ENCODE measurements at places on chromosomes 6 and 20. TPM values are rescaled to one million over a fixed set of nuclear protein-coding genes. Genes with fewer than 3 reads are reported as not detected.

DNA sequence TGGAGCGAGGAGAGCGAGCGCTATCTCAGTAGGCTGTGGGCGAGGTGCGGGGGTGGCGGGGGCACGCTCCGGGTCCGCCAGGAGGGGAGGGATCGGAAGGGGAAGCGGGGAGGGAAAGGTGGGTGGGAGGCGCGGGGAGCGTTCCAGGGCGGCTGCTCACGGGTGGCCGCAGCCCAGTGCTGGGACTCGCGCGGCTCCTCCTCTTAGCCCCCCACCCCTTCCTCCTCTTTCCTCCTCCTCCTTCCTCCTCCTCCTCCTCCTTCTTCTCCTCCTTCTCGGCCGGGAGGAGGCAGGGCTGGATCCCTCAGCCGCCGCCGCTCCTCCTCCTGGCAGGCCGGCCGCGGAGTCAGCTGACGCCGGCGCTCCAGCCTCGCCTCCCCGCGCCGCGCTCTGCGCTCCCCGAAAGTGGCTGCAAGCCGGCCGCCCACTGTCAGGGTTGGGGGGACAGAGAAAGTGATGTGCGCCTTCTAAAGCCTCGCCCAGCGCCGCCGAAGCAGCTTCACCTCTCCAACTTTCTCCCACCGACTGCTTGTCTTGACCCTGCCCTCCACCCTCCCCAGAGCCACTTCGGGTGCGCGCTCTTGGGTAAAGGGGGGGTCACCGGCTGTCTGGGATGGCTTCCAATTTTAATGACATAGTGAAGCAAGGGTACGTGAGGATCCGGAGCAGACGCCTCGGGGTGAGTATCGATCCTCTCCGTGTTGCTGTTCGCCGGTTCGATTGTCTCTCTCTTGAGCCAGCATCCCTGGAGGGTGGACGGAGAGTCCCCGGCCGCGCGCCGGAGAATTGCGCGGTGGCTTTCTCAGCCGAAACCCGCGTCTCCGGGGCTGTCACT lies at the start of gene DOK5:
Gene DOK5, plus strand, starts transcription at position 260 of the 835 bp plus-strand sequence. Its CDS starts 354 bp downstream, at position 614.
- DNase-seq, result no peak

DNA sequence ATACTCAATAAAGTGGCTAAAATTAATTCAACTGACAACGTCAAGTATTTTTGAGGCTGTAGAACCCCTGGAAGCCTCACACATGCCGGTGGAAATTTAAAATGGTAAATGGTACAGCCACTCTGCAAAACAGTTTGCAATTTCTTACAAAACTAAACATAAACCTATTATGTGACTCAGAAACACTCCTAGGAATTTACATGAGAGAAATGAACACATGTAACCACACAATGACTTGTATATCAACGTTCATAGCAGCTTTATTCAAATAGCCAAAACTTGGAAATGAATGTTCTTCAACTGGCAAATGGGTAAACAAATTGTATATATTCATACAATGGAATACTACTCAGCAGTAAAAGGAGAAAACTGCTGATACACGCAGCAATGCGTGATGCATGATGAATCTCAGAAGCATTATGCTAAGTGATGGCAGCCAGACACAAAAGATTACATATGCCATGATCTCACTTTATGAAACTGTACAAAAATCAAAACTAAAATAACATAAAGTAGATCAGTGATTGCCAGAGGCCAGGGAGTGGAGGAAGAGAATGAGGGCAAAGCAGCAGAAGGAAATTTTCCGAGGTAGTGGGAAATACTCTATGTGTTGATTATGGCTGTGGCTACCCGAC lies 112.5 kb downstream of the FAM50B start:
- DNase-seq, result no peak

DNA sequence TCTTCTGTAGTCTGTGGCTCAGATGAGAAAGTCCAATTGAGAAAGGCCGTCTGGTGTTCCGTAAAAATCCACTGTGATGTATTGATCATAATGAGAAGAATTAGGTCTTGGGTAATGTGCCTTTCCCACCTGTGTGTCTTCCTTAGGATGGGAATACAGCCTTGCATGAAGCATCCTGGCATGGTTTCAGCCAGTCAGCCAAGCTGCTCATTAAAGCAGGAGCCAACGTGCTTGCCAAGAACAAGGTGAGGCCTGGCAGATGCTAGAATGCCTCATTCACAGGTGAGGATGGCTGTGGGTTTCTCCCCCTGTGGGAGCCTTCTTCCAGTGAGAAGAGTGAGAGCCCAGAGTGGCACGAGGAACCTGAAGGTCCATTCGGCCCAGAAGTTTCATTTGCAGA lies 32.7 kb downstream of the LYRM2 start:
- no peak for DNase-seq

DNA sequence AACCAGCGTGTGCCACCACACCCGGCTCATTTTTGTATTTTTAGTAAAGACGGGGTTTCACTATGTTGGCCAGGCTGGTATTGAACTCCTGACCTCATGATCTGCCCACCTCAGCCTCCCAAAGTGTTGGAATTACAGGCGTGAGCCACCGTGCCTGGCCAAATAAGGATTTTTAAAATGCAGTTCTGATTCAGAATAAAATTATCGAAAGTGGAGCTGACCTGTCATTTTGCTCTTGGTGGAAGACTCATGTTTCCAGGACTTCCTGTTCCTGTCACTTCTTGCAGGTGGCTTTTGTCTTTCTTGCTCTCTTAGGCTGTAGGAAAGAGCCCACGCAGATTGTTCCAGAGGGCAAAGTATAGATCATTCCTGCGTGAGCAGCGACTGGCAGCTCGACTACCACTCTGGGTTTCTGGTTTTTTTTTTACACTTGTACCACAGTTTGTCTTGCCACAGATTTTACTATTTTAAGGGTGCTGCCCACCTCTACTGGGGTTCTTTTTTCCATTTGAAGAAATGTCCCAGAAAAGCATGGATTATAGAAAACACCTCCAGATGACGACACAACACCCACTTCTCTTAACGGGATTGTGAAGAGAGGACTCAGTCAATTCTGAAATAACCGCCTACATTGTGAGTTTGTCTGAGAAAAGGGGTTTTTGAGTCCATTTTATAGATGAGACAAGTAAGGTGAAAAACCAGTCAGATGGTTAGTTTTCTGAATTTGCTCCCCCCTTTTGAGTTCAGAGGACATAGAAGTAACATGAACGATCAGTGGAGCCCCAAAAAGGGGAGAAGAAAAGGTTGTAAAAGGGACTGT lies 7.5 kb downstream of the JARID2 start:
- DNase-seq, result no peak

The CYP39A1 gene
- total RNA-seq, result 3.5 TPM

All from Peyer's patch (tissue), 4 donors.